RCC 7860 (cell line): ENCODE measurements at places on chromosomes 12 and 14.

- no peak for DNase-seq
Measured at GRCh38 chr14:21860172-21860571, 186.6 kb upstream of the OR4E1 start.

- DNase-seq = no peak
Measured at GRCh38 chr12:39682689-39683477, 63.3 kb upstream of the ABCD2 start.

GRCh38 chr12:5232291-5232690, 188.6 kb downstream of the KCNA5 start:
- no peak for DNase-seq

GRCh38 chr14:81509838-81510452, 23.7 kb downstream of the SEL1L start:
- DNase-seq = no peak

DNA sequence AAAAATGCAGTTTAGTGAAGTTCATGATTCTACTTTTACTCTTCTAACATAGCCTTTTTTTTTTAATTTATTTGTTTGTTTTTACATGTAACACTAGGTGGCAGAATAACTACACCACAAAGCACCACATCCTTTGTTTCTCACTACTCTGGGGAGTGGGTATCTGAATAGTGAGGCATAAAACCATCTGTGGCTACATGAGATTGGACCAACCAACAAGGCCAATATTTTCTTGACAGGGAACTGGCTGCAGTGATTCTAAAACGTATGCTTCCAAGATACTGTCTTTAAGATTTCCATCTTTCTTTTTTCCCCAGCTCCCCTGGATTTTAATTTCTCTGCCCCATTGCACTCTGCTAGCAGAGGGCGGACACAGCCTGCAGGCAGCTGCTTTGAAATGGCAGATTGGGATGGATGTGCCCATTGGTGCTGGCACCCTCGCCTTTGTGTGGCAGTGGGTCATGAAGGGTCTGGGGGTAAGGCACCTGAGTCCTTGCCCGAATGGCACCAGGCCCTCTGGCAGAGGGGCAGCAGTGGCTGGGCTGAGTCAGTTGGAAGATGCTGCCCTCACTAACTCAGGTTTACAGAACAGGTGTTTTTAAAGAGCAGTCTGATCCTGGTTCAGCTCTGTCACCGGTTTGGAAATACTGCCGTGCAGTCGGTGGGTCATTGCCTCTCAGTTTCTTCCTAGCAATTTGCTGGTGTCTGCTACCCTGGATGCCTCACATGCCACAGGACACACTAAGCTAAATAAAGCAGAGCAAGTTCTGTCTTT, 429.1 kb downstream of the RAD51B start:
- peak; percentile 59 for DNase-seq

- no peak for DNase-seq
Measured at GRCh38 chr12:47840571-47840970, 20.9 kb upstream of the HDAC7 start.

GRCh38 chr12:49917166-49917787, 13.6 kb upstream of the FAIM2 start:
- DNase-seq = no peak

- DNase-seq = peak; percentile 13
Measured at GRCh38 chr14:38122241-38122640, 85.5 kb upstream of the SSTR1 start.

DNA sequence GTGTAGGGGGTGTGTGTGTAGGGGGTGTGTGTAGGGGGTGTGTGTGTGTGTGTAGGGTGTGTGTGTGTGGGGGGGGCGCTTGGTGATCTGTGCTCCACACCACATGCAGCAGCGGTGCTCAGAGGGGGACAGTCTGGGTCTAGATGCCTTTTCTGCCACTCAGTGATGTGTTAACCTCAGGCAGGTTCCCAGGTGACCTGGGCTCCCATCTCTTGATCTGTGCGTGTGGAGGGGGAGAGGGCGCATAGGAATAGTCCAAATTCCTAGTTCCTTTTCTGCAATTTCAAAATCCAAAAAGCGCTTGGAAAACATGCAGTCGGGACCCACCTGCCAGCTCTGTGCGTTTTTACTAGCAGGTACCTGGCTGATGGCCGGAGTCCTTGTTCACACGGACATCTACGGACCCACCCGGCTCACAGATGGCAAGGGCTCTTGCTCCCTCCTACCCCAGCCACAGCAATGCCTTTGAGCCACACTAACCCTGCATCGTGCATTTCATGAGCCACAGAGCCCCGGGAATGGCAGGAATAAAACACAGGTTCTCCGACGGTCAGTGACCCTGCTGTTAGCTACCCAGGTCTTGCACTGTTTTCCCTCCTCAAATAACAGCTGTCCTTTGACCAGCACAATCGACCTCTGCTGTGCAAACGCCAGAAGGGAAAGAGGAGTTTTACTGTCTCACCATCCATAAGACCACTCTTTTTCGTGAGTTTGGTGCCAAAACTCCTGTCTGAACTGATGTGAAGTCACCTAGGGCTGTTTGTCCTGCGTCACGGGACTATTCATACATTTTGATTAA, 120.8 kb downstream of the GLT1D1 start:
- DNase-seq = no peak

DNA sequence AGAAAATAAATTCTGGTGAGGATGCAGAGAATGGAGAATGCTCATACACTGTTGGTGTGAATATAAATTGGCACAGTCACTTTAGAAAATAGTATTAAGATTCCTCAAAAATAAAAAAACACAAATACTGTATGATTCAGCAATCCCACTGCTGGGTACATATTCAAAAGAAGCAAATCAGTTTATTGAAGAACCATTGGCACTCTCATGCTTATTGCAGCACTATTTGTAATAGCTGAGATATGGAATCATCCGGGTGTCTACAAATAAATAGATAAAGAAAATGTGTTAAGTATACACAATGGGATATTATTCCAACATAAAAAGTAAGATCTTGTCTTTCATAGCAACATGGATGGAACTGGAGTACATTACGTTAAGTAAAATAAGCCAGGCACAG, 579.4 kb upstream of the SEL1L start:
- DNase-seq = no peak

- DNase-seq = no peak
Measured at GRCh38 chr12:68786929-68787328, 21.0 kb upstream of the MDM2 start.

DNA sequence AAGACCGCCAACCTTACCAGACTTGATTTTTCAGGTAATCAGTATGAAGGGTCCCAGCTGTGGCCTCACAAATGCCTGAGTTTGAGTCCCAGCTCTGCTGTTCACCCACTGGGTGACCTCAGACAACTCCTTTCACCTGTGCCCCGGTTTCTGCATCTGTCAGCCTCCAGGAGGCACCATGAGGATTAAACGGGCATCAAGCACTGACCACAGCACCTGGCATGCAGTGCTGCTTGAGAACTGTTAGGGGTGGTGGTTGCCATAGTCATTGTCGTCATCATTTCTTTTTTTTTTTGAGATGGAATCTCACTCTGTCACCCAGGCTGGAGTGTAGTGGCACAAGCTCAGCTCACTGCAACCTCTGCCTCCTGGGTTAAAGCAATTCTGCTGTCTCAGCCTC, 57.9 kb downstream of the PHETA1 start:
- DNase-seq = no peak

GRCh38 chr14:76678244-76678800, 82.9 kb upstream of the VASH1 start:
- no peak for DNase-seq

DNA sequence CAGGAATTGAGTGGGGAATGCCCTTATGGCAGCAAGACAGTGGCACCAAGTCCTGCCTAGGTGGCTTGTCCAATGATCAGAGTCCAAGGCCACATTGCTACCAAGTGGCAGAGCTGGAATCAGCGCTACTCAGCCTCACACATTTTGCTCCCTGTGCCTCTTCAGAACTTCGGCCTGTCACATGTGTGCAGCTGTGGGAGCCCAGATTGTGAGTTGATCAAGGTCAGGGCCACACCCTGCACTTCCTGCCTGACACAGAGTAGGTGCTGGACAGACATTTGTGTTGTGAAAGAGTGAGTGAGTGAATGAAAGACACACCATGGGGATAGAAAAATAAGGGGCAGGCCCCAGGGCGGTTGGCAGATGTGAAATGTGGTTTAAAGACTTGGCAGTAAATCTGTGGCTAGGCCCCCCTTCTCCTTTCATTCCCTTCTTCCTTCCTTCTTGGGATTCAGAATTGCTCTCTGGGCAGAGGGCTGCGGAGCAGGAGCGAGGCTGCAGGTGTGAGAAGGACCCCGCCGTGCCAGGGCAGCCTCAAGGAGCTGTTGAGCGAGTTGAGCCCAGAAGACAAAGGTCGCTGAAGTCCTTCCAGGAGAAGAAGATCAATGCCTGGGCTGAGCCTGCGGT, 83.5 kb downstream of the SLC25A47 start:
- DNase-seq = no peak

DNA sequence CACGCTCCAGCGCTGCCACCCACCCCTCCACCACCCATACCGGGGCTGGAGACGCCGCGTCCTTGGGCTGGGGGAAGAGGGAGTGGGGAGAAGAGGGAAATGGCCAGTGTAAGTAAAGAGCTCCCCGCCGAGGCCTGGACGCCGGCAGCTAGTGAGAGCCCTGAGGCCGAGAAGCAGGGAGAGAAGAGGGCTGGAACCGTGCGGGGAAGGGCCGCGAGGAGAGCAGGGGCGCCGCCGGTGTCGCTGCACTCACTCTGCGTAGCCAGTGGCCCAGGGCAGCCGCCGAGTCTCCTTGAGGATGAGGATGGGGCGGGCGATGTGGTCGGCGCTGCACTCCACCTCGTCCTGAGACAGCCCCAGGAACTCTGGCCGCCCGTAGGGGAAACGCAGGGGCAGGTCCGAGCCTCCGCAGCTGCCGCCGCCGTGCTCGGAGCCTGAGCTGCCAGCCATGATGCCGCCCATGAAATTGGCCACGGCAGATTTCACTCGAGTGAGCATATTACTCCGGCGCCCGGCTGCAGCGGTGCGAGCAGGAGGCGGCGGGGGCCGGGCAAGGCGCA, 631 bp downstream of the PPM1H start:
- no peak for DNase-seq

DNA sequence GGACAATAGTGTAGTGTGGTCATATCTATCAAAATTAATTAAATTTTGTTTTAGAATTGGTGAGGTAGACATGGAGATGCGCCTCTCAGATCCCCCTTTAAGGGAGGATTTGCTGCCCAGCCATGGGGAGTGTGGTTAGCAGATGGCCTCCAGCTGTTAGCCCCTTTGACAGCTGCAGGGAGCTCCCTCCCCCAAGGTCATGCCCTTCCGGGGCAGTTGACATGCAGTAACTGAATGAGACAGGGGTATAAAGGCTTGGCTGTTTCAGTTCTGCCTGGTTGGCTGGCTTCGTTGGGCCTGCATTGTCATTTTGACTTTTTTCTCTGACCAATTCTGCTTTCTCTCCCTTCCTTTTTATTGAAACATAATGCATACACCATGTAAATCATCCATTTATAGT, 291.5 kb upstream of the SRRM4 start:
- DNase-seq = no peak

DNA sequence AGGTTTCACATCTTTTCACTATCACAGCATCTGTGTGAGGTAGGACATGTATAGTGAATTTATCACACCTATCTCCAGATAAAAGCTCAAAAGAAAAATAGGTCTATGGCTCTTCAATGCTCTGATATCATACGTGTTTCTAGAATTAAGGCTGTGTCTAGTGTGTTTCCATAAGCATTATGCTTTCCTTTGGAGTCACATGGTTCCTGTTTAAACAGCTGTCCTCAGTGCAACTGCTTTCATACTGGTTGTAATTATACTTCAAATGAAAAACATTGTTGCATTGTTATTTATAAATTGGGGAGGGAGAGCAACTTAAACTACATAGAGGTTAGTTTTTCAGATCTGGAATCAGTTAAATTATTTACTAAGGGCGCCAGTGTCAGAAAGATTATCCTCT, 151.6 kb downstream of the SYT1 start:
- DNase-seq = no peak

GRCh38 chr12:113260127-113260526, 38.9 kb downstream of the TPCN1 start:
- no peak for DNase-seq

- no peak for DNase-seq
Measured at GRCh38 chr12:3342051-3342450, 149.0 kb upstream of the PRMT8 start.

DNA sequence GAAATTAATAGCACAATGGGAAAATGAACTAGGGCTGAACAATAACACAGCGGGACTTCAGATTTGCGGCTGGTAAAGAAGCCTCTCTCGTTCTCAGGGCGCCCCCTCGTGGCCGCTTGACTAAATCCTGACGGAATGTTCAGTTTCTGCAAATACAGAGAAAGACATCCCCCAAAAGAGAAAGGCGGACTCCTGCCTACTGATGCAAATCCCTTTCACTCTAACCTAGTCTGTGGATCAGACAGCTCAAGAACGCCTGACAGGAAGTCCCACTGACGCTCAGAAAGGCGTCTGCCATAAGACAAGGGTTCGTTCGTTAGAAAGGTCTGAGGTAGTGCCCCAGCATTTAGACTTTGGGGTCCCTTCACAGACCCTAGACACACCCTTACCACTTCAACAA, 2.5 kb downstream of the NUAK1 start:
- peak; percentile 84 for DNase-seq

DNA sequence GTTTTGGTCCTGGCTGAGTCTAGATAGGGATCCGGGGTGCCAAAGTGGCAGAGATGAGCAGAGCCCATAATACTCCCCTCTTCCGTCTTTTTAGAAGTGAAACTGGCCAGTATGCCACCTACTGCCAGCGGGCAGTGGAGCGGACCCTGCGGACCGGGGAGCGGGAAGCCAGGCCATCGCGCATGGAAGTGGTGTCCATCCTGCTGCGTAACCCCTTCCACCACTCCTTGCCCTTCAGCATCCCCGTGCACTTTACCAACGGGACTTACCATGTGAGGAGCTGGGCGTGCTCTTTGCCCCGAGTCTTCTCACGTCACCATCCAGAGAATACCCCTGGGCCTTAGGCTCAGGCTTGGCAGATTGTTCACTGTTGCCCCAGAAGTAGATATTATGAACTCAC, 21.0 kb downstream of the PIGH start:
- no peak for DNase-seq

DNA sequence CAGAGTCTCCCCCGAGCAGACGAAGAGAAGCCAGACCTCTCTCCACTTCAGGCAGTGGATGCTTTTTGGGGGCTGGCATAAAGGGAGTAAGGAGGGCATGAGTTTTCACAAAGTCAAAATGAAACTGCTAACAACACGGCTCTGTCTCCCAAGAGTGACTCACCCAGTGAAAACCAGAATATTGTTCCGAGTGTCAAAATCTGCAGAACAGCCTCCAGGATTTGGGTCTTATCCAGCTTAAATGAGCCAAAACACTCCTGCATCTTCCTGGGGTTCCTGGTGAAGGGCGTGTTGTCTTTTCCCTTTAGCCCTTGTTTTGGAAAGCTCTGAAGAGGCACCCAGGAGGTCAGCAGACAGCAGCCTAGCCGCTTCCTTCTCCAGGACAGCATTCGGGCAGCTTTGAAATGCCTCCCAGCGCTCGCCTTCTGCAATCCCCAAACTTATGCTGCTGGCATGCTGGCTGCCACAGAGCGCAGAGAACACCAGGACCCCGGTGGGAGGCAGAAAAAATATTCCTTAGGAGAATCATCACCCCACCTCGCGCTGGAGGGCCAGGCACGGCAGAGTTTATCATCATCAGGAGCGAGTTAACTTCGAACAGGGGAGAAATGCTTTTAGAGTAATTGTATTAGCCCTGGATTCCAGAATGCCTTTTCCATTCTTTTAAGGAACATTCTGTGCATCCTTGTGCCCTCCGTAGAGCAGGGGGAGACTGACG, 117.7 kb upstream of the NCOR2 start:
- DNase-seq = no peak

GRCh38 chr12:89862511-89863445, 154.1 kb upstream of the ATP2B1 start:
- DNase-seq = no peak
